Anterior cingulate cortex (tissue), 58 donors: ENCODE measurements at places on chromosomes 16 and 17.

DNA sequence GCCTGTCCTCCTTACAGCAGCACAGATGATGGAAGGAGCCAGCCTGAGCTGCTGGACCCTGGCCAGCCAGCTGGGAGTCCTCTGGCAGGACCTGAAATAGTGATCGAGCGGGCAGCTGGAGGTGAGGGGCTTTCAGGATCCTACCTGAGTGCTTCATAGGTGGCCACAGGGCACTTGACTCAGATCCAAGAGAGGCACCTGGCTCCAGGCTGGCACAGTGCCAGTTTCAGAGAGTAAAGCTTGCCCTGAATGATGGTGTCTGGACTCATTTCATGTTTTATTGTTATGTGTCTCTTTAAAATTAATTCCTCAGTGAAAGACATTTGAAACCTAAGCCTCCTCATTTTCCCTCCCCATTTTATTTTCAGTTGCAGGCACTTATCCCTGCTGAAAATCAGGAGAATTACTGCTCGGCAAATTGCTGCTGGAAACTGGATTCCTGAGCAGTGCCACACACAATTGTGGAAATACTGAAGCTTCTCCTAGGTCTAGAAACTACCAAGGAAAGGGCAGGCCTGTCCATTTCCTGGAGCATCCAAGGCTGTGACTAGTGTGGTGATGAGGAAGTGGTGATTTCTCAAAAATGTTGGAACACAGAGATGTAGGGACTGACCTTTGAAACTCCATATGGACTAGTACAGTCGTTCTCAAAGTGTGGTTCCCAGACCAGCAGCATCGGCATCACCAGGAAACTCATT, 16.1 kb upstream of the ADAMTS18 start:
- DNase-seq: no peak

DNA sequence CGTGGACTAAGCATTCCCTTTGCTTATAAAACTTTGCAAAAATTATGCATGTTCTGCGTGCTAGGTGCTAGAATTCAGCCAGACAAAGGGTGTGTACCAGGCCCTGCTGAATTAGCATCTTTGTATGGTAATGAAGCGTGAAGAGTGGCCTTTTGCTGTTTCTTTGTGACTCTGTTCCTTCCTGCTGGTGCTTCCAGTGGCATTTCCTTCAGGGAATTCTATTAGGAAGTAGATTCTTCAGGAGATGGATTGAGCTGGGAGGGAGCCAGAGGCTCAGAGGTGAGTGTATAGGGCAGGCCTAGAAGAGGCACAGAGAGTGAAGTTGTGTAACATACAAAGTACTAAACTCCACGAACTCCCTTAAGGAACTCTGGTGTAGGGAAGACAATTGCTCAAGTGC, 73.9 kb upstream of the ASIC2 start:
- no peak for DNase-seq

GRCh38 chr17:68505951-68506350, 6.3 kb upstream of the PRKAR1A start:
- DNase-seq: no peak

GRCh38 chr16:25005445-25006306, 9.5 kb downstream of the ARHGAP17 start:
- DNase-seq: no peak

DNA sequence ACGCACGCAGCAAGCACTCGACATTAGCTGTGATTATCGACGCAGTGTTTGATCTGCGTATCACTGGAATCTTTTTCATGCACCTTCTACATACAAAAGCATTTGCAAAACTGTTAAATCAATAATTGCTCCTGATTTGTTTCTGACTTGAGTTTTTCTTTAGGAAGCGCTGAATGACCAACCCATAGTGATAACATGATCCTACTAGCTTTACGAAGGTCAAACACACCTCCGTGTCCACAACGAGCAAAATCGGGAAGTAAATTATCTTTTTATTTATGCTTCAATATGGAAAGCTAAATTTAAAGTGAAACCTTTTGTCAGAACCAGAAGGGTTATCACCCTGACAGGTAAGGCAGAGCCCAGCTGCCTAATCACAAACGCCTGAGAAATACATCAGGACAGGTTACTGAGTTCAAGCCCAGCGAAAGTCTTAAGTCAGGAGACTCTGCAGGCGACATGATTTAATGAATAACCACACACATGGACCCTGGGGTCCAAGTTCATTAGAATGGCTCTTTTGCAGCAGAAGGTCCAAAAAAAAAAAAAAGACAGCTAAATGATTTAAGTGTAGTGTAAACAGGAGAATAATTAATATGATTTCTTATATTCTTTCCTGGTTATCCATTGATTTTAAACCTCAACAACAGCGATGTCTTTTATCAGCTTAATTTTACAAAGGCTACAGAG, 104.2 kb downstream of the ADCY9 start:
- no peak for DNase-seq

DNA sequence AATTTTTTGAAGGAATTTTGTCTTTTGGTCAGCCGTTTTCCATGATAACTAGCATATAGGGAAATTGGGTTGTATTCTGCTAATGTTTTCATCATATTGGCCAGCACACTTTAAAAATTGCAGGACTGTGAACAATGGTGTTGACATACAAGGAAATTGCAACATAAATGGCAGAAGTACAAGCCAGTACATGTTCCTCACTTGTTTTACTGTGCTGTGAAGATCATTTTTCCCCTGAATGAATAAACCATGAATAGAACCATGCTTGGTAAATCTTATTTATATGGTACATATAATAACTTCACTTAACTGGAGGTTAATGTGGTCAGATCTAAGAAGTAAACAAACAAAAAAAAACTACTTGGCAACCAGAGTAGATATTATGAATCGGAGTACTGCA, 22.8 kb downstream of the OMG start:
- DNase-seq: no peak

- DNase-seq: no peak
Observed at GRCh38 chr16:61024180-61024900, 1011.9 kb downstream of the CDH8 start.

DNA sequence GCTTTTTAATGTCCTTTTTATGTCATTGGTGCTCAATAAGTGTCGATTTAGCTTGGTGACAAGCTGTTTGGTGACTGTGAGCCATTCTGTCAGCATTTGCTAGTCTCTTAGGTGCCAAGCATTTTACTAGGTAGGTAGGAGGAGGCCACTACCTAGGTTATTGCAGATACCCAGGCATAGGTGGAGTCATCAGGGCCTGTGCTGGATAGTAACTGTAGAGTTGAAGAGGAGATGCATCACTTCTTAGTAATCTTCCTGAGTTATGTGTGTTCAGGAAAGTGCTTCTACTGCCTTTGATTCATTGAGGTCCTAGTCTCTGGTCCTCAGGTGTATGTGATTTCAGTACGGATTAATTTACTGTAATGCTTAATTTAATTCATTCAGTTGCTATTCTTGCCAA, 17.7 kb downstream of the USP10 start:
- DNase-seq: no peak

GRCh38 chr17:40479754-40480480, 21.5 kb downstream of the TNS4 start:
- DNase-seq: no peak

GRCh38 chr17:12250973-12251372, 230.3 kb downstream of the MAP2K4 start:
- no peak for DNase-seq

DNA sequence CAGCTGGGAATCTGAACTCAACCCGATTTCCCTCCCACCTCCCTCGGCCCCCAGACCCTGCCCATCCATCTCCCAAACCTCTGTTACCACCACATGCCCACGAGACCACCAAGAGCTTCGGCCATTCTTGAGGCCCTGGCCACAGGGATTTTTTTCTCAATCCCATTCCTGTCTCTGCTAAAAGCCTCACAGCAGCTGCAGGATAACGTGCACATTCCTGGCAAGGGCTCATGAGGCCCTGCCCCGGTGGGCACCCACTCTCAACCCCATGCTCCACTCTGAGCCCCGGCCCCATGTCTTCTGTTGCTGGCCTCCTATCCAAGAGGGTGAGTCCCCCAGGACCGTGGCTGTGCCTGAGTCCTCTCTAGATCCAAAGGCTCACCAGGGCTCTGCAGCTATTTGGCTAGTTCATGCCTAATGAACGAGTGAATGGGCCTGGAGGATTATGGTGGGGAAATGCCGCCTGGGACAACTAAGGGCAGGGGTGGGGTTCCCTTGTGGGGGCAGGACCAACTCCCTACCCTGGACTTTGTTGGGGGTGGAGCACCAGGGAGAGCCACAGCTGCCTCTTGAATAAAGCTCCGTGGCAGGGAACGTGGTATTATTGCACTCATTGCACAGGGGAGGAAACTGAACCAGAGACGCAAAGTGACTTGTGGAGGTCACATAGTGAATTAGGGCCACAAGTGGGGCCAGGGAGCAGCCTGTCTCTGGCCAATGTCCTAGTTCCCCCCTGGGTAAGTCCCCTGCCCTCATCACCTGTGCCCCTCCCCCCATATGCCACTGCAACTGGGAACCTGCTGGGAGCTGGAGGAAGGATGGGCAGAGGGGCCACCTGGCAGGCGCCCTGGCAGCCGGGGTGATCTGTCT, 113.8 kb upstream of the SMURF2 start:
- DNase-seq: no peak

GRCh38 chr17:56309897-56310296, 156.6 kb downstream of the ANKFN1 start:
- DNase-seq: no peak

GRCh38 chr17:62782730-62783270, 25.3 kb downstream of the MARCHF10 start:
- DNase-seq: no peak

GRCh38 chr16:70638814-70639792, 7.3 kb upstream of the IL34 start:
- no peak for DNase-seq

GRCh38 chr17:61294286-61294685, 105.4 kb upstream of the TBX2 start:
- no peak for DNase-seq

DNA sequence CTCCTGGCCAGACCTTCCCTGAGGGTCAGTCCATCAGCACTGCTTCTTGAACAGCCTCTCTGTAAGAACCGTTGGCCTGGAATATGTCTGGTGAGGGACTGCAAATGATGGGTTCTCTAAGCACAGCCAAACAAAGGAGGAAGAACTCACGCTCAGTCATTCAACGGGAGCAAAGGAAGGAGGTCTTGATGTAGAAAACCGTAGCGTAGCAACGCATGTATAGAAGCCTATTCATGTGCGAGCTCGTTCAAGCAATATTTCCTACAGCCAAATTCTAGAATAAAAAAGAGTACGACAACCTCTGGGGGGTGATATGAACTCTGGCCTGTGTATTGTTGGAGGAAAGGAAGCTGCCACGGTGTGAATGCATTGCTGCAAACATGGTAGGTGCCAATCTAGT, 64.2 kb downstream of the RGS9 start:
- no peak for DNase-seq

DNA sequence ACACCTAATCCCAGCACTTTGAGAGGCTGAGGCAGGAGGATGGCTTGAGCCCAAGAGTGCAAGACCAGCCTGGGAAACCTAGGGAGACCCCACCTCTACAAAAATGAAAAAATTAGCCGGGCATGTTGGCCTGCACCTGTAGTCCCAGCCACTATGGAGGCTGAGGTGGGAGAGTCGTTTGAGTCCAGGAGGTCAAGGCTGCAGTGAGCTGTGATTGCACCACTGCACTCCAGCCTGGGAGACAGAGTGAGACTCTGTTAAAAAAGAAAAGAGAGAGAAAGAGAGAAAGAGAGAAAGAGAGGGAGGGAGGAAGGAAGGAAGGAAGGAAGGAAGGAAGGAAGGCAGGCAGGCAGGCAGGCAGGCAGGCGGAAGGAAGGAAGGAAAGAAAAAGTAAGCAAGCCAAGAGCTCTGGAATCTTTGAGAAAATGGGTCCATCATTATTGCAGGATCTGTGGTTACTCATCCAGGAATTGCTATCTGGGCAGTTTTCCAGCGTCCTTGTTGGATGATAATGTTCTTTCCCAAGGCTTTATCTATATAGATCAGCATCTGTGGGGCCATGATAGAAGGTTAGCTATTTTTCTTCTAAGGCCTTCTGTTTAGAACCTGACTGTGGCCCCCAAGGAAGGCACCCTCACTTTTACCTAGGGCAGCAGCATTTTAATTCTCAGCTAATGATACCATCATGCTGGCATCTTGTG, 533.2 kb upstream of the CDH5 start:
- DNase-seq: no peak

DNA sequence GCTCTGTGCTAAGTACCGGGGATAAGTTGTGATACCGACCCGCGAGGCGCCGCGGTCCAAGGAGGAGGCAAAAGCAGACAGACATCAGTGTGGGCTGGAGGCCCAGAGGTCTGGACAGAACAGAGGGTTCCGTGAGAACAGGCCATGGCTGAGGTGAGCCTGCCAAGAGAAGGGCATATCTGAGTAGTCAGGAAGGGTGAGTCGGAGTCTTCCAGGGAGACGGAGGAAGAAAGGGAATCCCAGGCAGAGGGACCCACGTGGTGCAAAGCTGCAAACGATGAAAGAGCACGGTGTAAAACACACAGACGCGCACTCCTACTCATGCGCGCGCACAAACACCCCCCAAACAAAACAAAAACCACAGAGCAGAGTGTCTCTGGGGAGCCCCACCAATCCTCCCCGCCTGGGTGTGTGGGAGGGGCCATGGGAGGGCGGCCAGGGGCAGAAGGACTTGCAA, 18.1 kb downstream of the RHBDL3 start:
- DNase-seq: no peak

DNA sequence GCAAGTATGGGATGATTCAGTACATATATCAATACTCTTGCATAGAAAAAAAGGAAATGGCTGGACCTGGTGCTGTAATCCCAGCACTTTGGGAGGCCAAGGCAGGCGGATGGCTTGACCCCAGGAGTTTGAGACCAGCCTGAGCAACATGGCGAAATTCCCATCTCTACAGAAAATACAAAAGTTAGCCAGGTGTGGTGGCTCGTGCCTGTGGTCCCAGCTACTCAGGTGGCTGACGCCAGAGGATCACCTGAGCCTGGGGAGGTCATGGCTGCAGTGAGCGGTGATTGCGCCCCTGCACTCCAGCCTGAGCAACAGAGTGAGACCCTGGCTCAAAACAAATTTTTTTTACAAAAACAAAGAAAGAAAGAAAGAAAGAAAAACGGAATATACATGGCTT, 7.1 kb upstream of the SGF29 start:
- no peak for DNase-seq

DNA sequence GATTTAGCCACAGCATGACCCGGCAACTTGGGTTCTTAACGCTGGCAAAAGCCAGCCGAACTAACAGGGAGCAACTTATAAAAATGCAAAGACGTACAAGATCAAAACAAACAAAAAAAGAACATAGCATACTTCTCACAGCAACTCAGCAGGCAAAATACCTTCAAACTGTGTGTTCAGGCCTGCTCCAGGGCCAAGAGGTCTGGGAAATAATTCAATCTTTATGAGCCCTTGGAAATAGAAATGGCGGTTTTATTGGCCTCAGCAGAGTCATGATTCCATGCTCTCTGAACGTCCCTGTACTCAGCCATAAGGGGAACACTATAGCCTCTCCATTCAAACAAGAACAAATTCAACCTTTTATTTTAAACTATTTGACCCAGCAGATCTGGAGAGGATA, 101.3 kb upstream of the C17orf78 start:
- DNase-seq: no peak

DNA sequence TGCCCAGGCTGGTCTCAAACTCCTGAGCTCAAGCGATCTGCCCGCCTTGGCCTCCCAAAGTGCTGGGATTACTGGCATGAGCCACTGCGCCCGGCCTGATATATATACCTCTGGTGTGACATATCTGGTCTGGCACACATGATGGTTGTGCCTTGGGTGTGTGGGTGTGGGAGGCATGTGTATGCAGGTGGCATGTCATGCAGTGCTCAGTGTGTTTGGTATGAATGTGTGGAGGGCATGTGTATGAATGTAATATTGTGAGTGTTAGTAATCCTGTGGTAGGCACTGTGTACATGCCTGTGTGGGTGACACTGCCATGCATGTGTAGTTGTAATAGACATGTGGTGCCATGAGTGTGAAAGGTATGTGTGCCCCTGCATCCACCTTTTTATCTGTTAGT, 179.3 kb upstream of the GOT2 start:
- DNase-seq: no peak
